ENCODE measurements at places on chromosomes 3 and 15. TPM values are rescaled to one million over a fixed set of nuclear protein-coding genes. Genes with fewer than 3 reads are reported as not detected.

Gene ZNF80
- 1.4 TPM for total RNA-seq

Gene NR1I2
- 0.17 TPM for total RNA-seq

Gene ZMYND10
- total RNA-seq = 1.2 TPM

Gene PODXL2
- total RNA-seq = 0.14 TPM

Gene GPR176
- 0.41 TPM for total RNA-seq

Gene KLHL6
- 83.5 TPM for total RNA-seq

Gene IL17RE
- total RNA-seq = 0.94 TPM

Gene GOLGA8J
- total RNA-seq = not detected

Gene CPN2
- total RNA-seq = not detected

Gene ROPN1
- total RNA-seq = not detected

Gene GOLGA6L7
- total RNA-seq = not detected

Gene AADAC
- total RNA-seq = not detected

Gene RETNLB
- not detected for total RNA-seq

Gene SLC25A38
- 37.5 TPM for total RNA-seq

Gene RFTN1
- 132 TPM for total RNA-seq

Gene ITPKA
- total RNA-seq = 14.9 TPM

Gene HIGD2B
- total RNA-seq = 0.22 TPM

Gene TMEM42
- 15.6 TPM for total RNA-seq
